T-helper 2 cell treated with Interferon-gamma antibody and Interleukin-4, amounts not matched to agents 100 ng/mL and 5 ng/mL, for 36 hours (primary cell): ENCODE measurements at places on chromosomes 6 and 20. TPM values are rescaled to one million over a fixed set of nuclear protein-coding genes. Genes with fewer than 3 reads are reported as not detected.

MC3R gene
- total RNA-seq: not detected in 2 replicates

CCN2 gene
- total RNA-seq: not detected in 2 replicates

CYP21A2 gene
- 0.59 TPM in 2 replicates for total RNA-seq

OPN5 gene
- not detected in 2 replicates for total RNA-seq

LRRC1 gene
- 3.9 and 4.5 TPM in 2 replicates for total RNA-seq

HLA-DMB gene
- 8.5 and 9.0 TPM in 2 replicates for total RNA-seq
